ENCODE measurements at places on chromosomes 13 and 19.

DNA sequence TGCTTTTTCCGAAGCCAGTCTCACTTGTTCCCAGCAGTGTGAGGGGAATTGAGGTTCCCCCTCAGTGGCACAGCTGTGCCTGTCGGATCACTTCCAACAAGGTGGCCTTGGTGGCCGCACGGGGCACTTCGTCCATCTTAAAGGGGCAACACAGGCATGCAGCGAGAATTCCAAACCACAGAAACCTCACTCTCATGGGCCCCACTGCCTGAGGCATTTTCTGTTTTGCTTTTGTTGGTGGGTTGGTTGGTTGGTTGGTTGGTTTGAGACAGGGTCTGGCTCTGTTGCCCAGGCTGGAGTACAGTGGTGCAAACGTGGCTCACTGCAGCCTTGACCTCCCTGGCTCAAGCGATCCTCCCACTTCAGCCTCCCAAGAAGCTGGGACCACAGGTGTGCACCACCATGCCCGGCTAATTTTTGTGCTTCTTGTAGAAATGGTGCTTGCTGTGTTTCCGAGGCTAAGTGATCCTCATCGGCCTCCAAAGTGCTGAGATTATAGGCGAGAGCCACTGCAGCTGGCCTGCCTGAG, 3.7 kb upstream of the NDUFS7 start:
- no peak for DNase-seq

DNA sequence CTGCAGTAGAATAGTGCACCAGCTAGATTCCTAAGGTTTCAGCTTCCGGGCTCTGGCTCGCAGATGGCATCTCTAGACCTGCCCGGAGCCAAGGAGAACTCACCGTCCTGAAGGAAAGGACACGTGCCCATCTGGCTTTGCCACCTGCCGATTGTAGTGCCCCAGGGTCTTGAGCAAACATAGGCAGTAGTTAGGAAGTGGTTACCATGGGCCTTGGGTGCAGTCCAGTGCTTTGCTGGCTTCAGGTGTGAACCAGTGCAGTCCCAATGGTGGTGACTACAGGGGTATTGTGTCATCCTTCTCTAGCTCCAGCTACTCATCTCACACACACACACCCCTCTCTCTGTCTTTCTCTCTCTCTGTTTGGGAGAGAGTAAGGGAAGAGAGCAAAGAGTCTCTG, 61.4 kb upstream of the TEX29 start:
- no peak for DNase-seq

- DNase-seq: peak; percentile 21
These were observed 134.2 kb downstream of the FRY start for GRCh38 chr13:32165796-32166195.

DNA sequence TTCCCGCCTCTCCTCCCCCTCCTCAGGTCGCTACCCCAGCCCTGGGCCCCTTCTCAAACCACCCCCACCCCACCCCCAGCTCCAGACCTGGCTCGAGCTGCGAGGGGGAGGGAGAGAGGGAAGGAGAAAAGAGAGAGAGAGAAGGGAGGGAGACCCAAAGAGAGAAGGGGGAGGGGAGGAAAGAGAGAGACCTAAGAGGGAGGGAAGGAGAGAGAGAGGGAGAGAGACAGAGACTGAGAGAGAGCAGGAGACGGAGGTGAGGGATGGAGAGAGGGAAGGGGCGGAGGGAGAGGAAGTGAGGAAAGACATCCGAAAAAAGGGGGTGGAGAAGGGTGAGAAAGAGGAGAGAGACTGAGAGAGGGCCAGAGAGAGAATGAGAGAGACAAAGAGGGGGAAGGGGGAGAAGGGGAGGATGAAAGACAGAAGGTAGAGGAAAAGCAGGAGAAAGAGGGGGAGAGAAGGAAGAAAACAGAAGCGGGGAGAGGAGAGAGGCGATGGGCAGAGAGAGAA, 2.0 kb upstream of the SPACA6 start:
- no peak for DNase-seq

GRCh38 chr19:40783711-40784110, 5.7 kb downstream of the RAB4B start:
- no peak for DNase-seq

DNA sequence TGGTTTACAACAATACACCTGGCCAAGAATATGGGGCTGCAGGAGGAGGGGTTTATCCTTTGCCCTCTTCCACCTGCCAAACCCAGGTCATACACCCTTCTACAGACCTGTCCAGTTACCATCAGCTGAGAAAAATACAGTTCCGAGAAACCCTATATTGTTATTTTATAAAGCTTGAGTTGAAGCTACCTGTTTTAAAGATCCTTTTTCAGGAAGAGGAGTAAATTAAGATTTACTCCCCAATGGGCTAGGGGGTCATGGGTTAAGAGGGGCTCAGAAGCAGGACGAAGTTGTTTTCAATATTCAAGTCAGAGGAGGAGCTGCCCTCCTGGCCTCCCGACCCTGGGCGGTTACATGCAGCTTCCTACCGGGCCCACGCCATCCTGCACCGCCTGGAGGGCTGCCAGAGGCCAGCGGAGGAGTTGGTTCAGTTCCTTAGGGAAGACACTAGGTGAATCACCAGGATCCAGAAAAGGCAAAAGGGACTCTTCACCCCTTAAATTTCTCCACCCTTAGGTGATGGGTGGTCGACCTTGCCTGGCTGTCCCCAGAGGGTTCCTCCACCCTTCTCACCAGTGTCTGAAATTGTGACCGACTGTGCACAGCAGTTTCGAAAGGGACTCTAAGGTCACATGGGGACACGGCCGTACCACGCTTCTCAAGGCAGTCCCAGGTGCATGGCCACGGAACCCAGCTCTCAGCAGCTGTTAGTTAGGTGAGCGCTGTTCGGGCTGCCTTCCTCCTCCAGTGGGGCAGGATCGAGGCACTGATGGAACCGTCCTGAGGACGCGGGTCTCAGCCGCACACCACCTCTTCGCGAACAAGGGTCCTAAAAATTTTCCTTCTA, 1.2 kb downstream of the GJB2 start:
- DNase-seq: peak; percentile 26

- DNase-seq: no peak
These were observed 149.8 kb downstream of the DLEU7 start for GRCh38 chr13:50693727-50694126.

GRCh38 chr19:42199440-42200115, 17.9 kb downstream of the DEDD2 start:
- DNase-seq: peak; percentile 96

DNA sequence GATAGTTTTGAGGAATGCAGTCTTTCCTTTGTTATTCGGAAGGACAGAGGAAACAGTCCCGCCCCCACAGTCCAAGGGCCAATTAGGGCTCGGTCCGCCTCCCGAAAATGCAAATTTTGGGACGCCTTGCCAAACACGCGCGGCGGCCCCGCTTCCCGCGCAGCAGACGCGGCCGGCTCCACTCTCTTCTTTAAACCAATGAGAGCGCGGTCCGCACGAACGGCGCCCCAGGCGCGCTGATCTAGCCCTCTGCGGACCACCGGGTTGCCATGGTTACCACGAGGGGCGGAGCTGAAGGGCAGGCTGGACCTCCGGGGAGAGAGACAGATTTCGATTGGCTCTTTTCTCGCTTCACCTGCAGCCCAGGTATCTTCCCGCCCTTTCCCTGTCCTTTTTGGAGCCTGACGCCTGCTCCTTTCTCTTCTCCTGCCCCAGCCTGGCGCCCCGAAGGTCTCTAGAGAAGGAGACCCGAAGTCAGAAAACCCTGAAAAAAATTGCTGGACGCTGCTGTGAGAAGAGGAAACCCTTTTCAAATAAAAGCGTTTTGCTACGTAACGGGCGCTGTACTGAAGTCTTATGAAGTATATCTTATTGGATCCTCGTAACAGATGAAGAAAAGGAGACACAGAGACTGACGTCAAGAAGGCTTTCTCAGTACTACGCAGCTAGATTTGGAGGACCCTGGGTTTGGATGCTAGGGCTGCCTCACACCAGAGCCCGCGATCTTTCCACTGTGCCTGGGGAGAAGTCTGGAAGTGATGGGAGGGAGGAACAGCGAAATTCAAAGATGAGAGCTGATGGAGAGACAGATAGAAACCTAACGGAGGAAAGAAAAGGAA, 2.0 kb downstream of the PTH2 start:
- DNase-seq: peak; percentile 83

DNA sequence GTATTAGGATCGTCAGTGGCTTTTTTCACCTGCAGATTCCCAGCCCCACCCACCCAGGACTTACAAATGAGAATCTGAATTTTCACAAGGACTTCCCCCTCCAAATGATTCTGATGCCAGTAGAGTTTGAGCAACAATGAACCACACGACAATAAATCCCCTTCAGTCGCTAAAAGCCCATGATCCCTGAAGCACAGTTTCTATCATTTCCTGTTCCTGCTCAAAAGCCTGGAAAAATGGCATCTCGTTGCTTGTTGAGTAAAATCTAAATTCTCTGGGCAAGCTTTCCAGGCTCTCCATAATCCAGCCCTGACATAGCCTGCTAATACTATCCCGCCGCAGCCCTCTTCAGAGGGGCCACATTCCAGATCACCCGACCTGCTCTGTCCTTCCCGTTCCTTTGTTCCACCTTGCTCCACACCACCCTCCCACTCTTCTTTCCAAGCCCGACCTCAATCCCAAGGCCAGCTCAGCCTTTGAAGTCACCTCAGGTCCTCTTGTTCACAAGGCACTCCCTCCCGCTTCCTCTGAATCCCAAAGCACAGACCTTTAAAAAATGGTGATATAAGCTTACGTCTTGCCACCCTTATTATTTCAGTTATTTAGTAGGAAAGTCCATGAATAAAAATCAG, 67.9 kb downstream of the NUFIP1 start:
- DNase-seq: no peak

DNA sequence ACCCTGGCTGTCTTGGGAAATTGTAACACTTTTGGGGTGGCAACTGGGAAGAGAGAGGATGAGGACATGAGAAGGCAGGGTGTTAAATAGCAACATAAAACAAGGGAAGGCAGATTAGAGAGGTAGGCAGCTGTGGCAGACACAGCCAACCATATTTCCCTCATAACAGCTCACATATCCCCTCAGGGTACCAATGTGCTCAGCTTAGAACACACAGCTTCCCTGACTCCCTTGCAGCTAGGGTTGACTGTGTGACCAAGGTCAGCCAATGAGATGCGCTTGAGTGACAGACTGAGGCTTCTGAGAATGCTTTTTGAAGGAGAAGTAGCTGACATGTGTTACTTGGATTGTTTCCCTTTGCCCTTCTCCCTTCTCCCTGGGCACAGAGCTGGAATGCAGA, 28.8 kb upstream of the SPATA13 start:
- DNase-seq: no peak

DNA sequence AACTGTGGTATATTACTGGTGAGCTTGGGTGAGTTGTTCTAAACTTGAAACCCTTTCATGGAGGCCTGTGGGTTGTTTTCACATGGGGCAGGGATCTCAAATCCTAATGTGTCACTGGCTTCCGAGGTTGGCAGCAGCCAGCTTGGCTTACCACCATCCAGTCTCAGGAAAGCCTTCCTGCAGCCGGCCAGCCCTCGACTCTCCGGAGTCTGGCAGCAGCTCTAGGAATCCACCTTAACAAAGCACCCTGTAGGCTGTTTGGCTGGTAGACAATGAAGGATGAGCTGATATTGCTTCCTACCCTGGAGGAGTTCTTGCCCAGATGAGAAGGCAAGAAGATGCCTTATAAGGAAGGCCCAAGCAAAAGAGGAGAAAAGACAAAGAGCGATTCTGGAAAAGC, 188.3 kb downstream of the KLF12 start:
- DNase-seq: no peak

DNA sequence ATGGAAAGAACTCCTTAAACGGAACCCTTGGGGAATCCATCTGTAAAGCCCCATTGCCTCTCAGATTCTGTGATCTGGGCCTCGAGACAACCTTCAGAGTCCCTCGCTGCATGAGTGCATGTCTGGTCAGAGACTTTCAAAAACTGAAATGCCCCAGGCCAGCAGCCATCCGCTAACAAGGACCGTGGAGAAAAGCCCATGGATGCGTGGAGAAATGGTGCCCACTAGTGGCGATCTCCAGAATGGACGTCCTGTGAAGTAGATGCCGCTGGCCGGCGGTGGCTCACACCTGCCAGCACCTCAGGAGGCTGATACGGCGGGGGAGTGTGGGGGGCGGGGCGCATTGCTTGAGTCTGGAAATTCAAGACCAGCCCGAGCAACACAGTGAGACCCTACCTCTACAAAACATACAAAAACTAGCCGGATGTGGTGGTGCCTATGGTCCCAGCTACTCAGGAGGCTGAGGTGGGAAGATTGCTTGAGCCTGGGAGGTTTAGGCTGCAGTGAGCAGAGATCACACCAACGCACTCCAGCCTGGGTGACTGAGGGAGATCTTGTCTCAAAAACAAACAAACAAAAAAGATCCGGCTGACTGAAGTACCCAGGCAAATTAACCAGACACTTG, 7.9 kb upstream of the CDC16 start:
- DNase-seq: peak; percentile 91

- DNase-seq: no peak
These were observed 989 bp downstream of the NFILZ start for GRCh38 chr19:8631425-8631819.

- peak; percentile 37 for DNase-seq
These were observed at the start of gene AXL for GRCh38 chr19:41218615-41219507. TSS of gene AXL (plus strand) at chr19:41219223. CDS start at chr19:41219393, 170 bp downstream.

GRCh38 chr19:19602713-19603324, 15.7 kb downstream of the PBX4 start:
- DNase-seq: no peak

DNA sequence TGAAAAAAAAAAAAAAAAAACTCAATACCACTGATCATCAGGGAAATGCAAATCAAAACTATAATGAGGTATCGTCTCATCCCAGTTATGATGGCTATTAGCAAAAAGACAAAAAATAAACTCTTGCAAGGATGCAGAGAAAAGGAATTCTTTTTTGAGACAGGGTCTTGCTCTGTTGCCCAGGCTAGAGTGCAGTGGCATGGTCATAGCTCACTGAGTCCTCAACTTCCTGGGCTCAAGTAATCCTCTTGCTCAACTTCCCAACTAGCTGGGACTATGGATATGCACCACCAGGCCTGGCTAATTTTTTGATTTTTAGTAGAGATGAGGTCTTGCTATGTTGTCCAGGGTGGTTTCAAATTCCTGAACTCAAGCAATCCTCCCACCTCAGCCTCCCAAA, 59.5 kb downstream of the MICU2 start:
- DNase-seq: no peak

DNA sequence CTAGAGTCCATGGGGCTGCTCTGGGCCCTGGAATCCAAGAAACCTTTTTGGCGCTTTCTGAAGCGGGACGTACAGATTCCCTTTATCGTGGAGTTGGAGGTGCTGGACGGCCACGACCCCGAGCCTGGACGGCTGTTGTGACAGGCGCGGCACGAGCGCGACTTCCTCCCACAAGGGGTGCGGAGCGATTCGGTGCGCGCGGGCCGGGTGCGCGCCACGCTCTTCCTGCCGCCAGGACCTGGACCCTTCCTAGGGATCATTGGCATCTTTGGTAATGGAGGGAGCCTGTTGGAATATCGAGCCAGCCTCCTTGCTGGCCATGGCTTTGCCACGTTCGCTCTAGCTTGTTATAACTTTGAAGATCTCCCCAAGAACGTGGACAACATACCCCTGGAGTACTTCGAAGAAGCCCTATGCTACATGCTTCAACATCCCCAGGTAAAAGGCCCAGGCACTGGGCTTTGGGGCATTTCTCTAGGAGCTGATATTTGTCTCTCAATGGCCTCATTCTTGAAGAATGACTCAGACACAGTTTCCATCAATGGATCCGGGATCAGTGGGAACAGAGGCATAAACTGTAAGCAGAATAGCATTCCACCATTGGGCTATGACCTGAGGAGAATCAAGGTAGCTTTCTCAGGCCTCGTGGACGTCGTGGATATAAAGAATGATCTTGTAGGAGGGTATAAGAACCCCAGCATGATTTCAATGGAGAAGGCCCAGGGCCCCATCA, 3.5 kb upstream of the ZFP82 start:
- DNase-seq: no peak
